ENCODE measurements at places on chromosomes 5 and 9.
A peak's percentile ranks its signal among the peaks of the same experiment; 100 is the strongest.

GRCh38 chr9:35267710-35268109, 105.9 kb downstream of the UNC13B start:
- DNase-seq: no peak

GRCh38 chr9:14909181-14909580, 1.0 kb downstream of the FREM1 start:
- no peak for DNase-seq

DNA sequence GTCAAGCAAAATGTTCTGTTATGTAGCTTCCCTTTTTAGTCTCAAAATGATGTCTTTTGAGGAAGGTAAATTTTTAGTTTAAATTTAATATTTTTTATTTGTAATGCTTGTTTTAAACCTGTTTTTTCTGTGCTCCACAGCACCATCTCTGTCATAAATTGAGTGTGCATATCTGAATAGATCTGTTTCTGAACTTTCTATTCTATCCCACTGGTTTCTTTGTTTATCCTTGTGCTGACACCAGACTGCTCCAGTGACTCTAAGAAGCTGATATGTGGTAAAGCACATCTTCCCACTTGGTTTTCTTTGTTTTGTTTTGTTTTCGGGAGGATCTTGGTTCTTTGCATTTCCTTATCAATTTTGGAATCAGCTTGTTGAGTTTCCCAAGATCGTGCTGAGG, 7.1 kb upstream of the RNF145 start:
- DNase-seq: no peak

DNA sequence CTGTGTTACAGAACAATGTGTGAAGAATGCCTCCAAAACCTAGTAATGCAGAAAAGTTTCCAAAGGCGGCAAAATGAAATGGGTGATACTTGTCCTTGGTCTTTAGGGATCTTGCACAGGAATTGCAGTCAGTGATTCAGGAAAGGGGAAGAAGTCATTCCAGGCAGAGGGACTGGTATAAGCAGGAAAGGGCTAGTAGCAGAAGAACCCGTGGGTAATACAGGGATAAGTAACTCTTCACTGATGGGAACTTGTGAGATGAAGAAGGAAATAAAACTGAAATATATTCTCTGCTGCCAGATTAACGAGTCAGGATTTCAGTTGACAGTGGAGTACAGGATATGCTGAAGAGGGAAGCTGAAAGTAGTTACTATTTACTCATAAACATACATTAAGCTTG, 1.2 kb downstream of the SRFBP1 start:
- DNase-seq: no peak

GRCh38 chr9:20945269-20945668, 86.2 kb downstream of the HACD4 start:
- DNase-seq: peak; percentile 7

- no peak for DNase-seq
These were observed 67.8 kb downstream of the ZNF354C start for GRCh38 chr5:179128041-179128365.

- DNase-seq: no peak
These were observed 26.6 kb downstream of the RAB24 start for GRCh38 chr5:177276886-177277285.

DNA sequence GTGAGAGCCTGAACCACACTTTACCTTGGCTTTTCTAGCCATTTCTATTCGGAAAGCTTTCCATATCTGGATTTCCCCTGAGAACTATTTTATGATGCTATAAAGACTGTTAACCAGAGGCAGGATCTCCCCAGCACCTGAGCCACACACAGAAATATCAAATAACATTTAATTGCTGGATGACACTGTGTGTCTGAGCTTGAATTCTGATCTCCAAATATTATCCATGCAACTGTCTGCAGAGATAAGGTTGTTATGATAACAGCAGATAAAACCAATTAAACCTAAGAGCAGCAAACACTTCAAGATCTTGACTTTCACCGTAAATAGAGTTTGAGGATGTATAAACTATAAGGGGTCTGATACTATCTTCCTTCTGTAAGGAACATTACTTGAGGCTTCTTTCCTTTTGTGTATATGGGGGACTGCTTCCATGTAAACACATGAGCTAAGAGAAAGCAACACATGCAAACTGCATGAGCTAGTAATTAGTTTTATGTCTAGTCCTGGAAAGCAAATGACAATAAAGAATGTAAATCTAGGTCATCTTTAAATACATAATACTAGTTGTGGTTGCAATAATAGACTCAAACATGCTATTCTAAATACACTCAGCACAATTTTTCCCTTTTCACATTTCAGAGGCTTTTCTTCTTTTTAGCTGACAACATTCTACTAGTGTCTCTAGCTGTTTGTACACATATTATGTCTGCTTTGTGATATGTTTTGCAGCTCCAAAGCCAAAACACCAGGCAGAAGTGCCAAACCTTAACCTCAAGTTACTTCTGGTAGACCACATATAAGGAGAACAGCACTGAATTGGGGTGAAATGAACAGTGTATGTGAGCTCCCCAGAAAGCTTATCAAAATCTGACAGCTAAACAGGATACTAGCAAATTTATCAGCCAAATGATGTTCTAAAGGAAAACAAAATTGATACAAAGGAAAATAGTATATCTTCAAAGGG, 136.5 kb downstream of the EFNA5 start:
- DNase-seq: no peak

GRCh38 chr5:116296335-116297072, 211.7 kb downstream of the COMMD10 start:
- DNase-seq: no peak

GRCh38 chr5:80962630-80963520, 2.7 kb downstream of the RASGRF2 start:
- DNase-seq: no peak

DNA sequence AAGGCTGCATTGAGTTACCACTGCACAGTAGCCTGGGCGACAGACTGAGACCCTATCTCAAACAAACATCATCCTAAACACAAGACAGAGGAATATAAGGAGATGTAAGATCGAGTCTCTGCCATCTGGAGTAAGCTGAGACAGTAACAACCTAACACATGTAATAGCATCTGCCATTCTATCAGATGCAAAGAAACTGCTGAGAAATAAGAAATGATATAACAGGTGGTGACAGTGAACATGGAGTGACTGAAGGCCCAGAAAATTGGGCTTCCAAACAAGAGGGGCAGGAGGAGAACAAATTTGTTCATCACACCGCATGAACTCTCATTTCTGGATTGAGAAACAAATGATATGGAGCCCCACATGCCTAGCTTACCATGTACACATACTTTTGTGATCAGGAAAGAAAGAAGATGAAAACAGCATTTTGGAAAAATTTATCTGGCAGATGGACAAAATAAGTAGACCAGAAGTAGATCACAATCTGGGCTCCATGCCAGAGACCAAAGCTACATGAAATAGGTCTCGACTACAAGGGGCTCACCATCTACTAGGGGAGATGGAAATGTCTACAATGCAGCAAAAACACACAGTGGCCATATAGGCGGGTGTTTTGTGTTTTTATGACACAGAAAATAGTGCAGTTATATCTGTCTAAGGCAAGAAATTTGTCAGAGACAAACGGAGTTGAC, 45.5 kb downstream of the ECPAS start:
- no peak for DNase-seq

DNA sequence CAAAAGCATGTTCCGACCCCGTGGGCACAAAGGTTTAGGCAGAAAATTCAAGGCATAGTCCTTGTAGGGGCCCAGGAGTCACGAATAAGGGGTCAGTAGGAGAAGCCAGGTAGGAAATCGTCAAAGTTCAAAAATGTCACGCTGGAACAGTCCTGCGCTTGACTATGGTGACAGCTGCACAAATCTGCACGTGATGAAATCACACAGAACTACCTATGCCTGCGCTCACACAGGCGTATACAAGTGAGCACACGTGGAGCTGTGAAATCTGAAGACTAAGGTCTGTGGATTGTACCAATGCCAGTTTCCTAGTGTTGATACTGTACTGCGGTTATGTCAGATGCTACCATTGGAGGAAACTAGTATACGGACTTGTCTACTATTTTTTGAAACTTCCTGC, 303.1 kb upstream of the PANK3 start:
- DNase-seq: no peak

DNA sequence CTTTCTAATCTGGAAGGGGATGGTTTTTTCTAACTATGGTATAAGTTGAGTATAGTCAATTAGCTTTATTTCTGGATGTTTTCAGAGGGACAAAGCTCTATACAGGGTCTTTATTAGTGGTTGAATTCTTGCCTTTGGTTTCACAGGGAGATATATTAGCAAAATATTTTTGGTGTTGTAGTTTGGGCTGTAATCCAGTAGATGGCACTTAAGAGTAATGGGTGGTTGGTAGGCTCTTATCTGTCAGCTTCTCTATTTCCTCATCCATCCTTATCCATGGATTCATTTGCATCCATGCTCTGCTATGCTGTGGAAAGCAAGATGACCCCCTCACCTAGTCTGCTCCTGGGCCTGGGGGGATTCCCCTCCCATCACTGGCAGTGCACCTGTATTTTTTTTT, 363.6 kb upstream of the CYLC2 start:
- no peak for DNase-seq

- no peak for DNase-seq
These were observed 672.1 kb upstream of the RIOK2 start for GRCh38 chr5:97854871-97855762.

GRCh38 chr9:126164796-126165525, 161.7 kb upstream of the MVB12B start:
- no peak for DNase-seq

GRCh38 chr9:130276121-130276520, 10.6 kb downstream of the HMCN2 start:
- no peak for DNase-seq

- no peak for DNase-seq
These were observed 84.9 kb downstream of the FBN2 start for GRCh38 chr5:128453121-128453520.

DNA sequence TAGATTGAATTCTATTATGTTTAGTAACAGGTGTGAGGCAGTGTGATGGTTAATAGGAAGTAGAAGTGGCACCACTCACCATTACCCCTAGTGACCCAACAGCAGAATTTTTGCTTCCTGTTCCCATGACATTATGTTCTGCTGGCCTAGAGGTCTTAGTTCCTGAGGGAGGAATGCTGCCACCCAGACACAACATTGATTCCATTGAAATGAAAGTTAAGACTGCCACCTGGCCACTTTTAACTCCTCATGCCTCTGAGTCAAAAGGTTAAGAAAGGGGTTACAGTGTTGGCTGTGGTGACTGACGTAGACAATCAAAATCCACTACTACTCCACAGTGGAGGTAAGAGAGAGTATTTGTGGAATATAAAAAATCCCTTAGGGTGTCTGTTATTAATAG, 218.9 kb upstream of the NMUR2 start:
- no peak for DNase-seq

- no peak for DNase-seq
These were observed 60.1 kb downstream of the GALNT12 start for GRCh38 chr9:98867429-98868168.
